ENCODE measurements at places on chromosomes 4 and X.

- DNase-seq, result no peak
Measured at GRCh38 chrX:153935326-153935851, 552 bp upstream of the NAA10 start.

GRCh38 chr4:6732441-6733357 is 16.7 kb downstream of the BLOC1S4 start:
- peak; percentile 97 for DNase-seq

DNA sequence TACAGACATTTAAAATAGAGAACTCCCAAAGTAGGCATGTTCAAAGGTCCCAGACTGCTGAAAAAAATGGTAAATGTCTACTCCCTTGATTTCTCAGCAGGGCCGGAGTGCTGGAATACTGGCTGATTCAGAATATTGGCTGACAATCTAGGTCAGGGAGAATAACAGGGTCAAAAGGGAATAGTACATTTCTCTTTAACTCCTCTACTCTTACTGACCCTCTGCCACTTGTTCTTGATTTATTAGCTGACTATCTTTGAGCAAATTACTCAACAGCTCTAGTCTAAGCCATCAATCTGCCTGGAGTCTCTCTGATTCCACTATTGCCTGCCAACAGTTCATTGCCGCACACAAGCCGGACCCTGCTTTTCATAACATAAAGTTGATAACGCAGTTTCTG is 19.7 kb upstream of the NWD2 start:
- no peak for DNase-seq

DNA sequence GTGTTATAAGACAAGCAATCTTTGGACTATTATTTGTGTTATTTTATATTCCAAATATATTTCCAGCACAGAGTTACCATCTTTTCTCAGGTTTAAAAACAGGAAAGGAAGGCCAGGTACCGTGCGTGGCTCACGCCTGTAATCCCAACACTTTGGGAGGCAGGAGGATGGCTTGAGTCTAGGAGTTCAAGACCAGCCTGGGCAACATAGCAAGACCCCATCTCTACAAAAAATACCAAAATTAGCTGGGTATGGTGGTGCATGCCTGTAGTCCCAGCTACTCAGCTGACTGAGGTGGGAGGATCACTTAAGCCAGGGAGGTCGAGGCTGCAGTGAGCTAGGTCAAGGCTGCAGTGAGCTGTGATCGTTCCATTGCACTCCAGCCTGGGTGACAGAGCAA is 140.0 kb downstream of the POLA1 start:
- DNase-seq, result no peak

DNA sequence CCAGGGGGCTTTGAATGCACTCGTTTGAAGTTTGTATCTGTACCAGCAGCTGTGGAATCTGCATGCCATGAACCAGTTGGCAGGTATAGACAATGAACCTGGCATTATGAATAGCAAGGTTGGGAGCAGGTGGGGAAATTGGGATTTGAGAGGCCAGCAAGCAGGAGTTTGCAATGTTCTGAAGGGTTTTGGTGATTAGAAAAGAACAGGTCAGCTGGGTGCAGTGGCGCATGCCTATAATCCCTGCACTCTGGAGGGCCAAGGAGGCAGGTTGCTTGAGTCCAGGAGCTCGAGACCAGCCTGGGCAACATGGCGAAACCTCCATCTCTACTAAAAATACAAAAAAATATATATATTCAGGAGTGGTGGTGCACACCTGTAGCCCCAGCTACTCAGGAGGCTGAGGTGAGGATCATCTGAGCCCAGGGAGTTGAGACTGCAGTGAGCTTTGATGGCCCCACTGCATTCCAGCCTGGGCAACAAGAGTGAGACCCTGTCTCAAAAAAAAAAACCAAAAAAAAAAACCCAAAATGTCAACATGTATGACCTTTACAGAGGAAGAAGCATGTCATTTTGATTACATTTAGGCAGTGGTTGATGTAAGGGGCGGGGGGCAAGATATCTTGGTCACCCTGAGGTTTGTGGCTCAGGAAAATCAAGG is 63.9 kb downstream of the TSC22D3 start:
- peak; percentile 8 for DNase-seq

- peak; percentile 50 for DNase-seq
Measured at GRCh38 chr4:7763788-7764187, 175.9 kb downstream of the AFAP1 start.

GRCh38 chr4:72073816-72074215 is 42.0 kb downstream of the NPFFR2 start:
- no peak for DNase-seq

- peak; percentile 76 for DNase-seq
Measured at GRCh38 chr4:73019462-73020047, 50.0 kb downstream of the COX18 start.

- peak; percentile 77 for DNase-seq
Measured at GRCh38 chr4:89410687-89411086, 103.1 kb upstream of the GPRIN3 start.

GRCh38 chrX:106619797-106620196 is 8.0 kb downstream of the RADX start:
- DNase-seq, result peak; percentile 30

DNA sequence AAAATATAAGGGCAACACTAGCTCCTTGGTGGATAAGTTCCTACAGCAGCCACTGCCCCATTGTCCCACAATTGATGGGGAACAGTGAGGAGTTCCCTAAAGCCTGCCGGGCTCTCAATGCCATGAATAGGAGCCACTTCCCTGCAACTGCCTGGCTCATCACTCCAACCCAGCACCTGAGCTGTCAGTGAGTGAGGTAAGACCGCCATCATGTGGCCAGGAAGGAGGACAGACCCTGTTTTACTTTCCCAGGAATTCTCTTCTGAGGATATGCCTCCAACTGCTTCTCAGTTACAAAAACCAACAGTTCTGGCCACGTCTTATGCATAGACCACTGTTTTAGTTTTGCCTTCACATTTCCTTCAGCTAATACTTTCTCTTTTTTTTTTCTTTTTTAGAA is 45.5 kb downstream of the SRPX start:
- DNase-seq, result peak; percentile 21

GRCh38 chr4:88963817-88964216 is 93.2 kb downstream of the FAM13A start:
- DNase-seq, result peak; percentile 73

DNA sequence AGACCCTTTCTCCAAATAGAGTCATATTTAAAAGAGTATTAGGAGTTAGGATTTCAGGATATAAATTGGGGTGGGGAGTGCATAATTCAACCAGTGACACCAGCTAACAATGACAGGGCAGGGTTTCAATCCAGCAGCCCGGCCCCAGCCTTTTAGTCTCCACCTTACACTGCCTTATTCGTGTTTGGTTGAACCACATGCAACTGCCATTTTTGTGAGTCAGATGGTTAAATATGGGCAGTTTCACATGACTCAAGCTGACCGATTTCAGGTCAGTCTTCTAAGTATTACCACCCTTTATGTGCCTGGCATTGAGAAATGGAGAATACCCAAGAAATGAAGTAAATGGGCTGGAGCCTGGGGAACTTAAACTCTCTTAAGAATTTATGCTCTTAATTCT is 102.8 kb downstream of the STOX2 start:
- DNase-seq, result peak; percentile 5

GRCh38 chrX:24081661-24082154 is 27.0 kb downstream of the EIF2S3 start:
- peak; percentile 65 for DNase-seq

DNA sequence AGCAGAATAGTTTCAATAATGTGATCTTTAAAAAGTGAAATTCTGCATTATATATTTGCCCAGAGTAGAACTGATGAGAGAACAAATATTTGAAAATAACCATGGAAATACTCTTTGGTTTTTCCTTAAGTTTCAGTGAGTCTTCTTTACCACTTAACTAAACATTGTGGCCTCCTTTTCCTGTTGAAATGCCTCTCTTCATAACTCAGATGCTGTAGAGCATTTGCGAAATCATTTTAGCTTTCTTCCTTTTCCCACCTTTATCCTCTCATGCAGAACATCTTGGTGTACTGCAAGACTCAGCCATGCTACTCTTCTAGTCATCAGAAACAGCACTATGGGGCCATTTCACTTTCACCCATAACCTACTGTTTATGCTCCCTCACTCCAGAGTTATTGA is 48.2 kb downstream of the CASK start:
- peak; percentile 0 for DNase-seq

DNA sequence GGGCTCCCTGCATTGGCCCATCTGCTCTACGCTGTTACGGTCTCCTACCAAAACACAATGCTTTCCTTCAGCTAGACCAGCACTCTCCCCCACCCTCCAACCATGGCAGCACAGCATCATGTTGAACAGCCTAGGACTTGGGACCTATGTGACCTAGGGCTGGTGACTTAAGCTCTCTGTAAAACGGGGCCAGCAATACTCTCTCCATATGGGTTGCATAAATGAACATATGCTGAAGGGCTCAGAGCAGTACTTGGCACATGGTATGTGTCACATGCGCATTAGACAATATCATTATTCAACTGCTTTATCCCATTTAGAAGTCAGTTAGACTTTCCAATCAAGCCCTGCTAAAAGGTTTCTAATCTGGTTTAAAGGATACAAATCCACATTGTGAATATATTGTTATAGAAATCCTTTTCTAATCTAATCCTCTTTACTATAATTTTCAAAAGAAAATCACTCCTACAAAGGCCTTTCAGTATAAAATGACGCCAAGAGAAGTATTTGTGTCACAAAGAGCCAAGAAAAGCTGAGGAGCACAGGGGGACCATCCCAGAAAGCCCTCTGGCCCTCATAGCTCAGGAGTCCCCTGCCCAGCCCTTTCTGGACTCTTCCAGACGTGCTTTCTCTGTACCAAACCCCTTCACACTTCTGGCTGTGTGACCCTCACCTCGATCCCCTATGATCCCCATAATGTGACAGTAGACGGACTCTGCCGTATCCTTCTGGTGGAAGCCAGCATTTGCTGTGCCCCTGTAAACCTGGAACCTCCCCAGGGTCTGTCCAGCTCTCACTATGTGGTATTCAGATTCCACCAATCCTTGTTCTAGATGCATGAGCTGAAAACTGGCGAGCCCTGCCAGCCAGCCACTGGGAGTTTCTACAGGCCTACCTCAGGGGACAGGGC is 42.3 kb downstream of the NSG1 start:
- DNase-seq, result no peak

GRCh38 chr4:3834186-3834662 is 68.0 kb downstream of the ADRA2C start:
- no peak for DNase-seq

- DNase-seq, result peak; percentile 14
Measured at GRCh38 chr4:75714011-75714410, 10.4 kb upstream of the USO1 start.

GRCh38 chr4:94564252-94564651 is 112.5 kb downstream of the PDLIM5 start:
- no peak for DNase-seq

DNA sequence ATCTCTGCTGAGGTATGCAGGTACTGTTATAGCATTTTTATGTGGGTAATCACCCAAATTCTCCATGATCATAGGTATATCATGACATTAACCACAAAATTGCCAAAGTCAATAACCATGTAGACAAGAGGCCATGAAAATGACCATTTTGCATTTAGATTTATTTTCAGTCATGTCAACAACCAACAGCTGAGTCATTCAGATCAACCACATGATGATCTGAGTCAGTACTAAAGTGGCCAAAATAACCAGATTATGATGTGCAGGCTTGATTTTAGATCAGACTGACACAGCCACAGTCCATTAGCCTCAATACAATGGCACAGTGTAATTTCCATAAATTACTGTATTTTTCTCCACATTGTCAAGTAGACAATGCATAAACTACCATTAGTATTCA is 240.5 kb downstream of the GRIA3 start:
- DNase-seq, result peak; percentile 78

DNA sequence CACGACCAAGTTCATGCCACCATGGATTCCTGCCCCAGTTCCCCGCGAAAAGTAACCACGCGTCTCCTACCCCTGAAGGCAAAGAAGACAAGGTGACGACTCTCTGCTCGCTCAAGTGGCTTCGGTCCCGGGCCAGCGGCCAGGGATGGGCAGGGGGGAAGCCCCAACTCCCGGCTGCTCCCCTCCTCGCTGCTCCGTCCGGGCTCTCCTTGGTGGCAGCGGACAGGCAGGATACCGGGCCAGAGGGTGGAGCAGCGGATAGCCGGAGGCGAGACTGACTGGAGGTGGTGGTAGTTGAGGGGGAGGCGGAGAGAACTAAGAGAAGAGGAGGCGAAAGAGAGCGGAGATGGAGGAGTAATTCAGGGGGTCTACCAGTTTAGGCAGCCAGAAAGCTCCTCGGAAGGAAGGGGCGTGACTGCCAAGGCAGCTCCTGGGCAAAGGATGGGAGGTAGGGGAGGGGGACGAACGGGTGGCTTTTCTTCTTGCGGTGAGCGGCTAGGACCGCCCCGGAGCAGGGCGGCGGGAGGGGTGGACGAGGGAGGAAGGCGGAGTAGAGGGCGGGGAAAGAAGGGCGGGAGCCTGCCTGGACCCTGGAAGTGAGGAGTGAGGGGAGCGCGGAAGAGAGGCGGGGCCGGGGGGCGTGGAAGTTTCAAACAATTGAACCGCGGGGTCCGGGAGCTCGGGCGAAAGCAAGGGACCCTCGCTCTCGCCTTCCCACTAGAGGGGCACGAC is at the start of gene AMOT:
Gene AMOT (minus strand): TSS at position 450 of the 732 bp plus-strand sequence. CDS start 17,705 bp downstream, outside the sequence.
- peak; percentile 68 for DNase-seq

GRCh38 chr4:98110929-98111328 is 32.3 kb downstream of the STPG2 start:
- DNase-seq, result no peak

GRCh38 chr4:16290681-16291420 is 64.6 kb upstream of the TAPT1 start:
- no peak for DNase-seq

GRCh38 chrX:11881485-11882170 is 123.6 kb downstream of the MSL3 start:
- no peak for DNase-seq

GRCh38 chrX:56382278-56382677 is 150.1 kb downstream of the KLF8 start:
- DNase-seq, result no peak

DNA sequence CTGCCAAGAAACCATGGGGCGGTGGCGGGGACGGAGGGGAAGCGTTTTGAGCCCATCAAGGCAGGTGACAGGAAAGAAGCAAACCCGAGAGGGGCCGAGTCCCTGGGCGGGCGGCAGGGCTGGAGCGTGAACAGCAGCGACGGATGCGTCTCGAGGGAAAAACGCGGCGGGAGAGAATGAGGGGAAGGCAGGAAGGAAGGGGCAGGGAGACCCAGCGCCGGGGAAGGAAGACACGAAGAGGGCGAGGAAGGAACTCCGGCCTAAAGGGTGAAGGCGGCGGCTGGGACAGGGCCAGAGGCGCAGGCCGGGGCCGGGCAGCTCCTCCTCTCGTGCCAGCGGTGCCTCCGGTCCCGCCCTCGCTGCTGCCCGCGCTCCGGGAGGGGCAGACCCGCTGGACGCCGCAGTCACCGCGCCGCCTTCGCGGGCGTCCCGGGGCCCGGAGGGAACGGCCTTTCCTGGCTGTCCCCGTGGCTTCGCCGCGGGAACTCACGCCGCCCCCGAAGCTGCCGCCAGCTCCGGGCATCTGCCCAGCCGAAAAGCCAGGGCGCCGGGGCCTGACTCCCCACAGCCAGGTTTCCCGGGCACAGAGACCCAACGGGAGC is 751 bp upstream of the RGS12 start:
- DNase-seq, result peak; percentile 80

GRCh38 chr4:26048378-26048882 is 134.4 kb downstream of the SMIM20 start:
- DNase-seq, result peak; percentile 96

All from GM23248 (cell line).